Frontal cortex (tissue), 4 donors: ENCODE measurements at places on chromosomes 11 and 22. TPM values are rescaled to one million over a fixed set of nuclear protein-coding genes. Genes with fewer than 3 reads are reported as not detected.
A peak's percentile ranks its signal among the peaks of the same experiment; 100 is the strongest.

The PPARA gene
- total RNA-seq: 4.9 TPM

DNA sequence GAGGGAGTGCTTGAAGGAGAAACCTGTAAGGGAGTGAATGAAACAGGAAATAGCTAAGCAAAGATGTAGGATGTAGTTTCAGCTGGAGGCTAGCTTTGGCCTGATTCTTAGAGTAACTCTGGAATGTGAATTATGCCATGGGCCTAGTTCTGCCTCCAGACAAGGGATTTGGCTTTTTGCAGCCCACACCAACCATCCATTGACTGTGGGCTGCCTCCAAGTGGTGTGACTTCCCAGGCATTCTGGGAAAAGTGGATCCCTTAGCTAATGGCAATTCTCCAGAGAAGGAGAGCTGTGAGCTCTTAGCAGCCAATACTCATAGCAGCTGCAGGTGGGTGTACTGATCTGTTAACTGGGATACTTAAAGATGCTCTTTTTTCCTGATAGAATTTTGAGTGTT lies 2.0 kb upstream of the OR9I1 start:
- DNase-seq: no peak

- DNase-seq: no peak
Observed at GRCh38 chr11:6260207-6260726, 629 bp downstream of the CCKBR start.

The DCHS1 gene
- total RNA-seq: 38.3 TPM

GRCh38 chr11:128157423-128158298 lies 429.7 kb downstream of the ETS1 start:
- peak; percentile 23 for DNase-seq

The DDI1 gene
- not detected for total RNA-seq

DNA sequence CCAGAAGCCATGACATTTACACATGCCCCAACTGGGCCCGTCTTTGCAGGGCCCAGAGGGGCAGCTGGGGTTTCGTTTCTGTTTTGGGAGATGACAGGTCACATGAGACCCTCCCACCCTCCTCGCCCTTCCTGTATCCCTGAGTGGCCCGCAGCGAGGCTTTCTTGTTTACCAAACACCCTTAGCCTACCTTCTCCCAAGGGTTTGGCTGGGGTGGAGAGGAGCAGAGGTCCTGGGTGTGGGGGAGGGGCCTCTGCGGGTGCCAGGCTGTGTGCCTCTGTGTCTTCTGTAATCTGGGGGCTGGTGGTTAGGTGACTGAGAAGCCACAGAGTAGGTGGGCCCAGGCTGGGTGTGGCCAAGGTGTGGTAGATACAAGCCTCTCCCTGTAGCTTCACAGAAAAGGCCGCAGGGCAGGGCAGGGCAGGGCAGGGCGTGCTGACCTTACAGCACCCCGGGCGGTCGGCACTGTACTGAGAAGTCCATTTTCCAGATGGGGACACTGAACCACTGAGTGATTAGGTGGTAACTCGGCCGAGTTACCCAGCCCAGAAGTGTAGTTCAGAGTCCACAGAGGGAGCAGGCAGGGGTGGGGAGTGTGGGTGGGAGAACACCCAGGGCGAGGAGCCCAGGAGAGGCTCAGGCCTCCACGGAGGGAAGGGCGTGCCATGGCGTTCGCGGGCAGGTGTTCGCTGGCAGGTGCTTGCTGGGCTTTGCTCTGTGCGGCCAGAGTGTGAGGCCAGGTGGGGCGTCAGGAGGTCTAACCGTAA lies 8.7 kb downstream of the PRR5 start:
- no peak for DNase-seq

- no peak for DNase-seq
Observed at GRCh38 chr22:45285263-45286058, 712 bp downstream of the UPK3A start.

DNA sequence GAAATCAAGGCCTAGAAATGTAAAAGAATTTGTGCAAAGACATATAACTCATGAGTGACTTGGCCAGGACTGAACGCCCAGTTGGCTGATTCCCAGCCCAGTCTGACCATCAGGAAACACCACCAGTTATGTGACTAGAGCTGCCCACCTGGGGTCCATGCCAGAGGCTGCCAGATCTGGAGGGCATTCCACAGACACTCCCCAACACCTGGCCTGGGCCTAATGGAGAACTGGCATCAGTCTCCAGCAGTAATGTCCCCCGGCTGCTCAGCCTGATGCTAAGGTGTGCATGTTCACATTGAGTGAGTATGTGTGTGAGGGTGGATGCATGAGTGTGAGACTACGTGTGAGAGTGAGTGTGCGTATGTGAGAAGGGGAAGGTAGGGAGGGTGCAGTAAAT lies 15.7 kb downstream of the PLAAT3 start:
- no peak for DNase-seq

- no peak for DNase-seq
Observed at GRCh38 chr11:77403211-77403610, 70.7 kb downstream of the PAK1 start.

The SELENOM gene
- 11.8 TPM for total RNA-seq

GRCh38 chr11:131195661-131196517 lies 174.5 kb upstream of the NTM start:
- no peak for DNase-seq

GRCh38 chr11:81203876-81204275 lies 1529.8 kb downstream of the FAM181B start:
- no peak for DNase-seq
